Neural crest cell (in vitro differentiated cells): ENCODE measurements at places on chromosomes 2 and 18. TPM values are rescaled to one million over a fixed set of nuclear protein-coding genes. Genes with fewer than 3 reads are reported as not detected.

The HES6 gene
- 143 and 152 TPM in 2 replicates for total RNA-seq

The ALMS1 gene
- total RNA-seq = 48.1 and 55.6 TPM in 2 replicates

The FOXD4L1 gene
- total RNA-seq = 0.23 and 0.52 TPM in 2 replicates

The CFAP221 gene
- 2.0 and 3.0 TPM in 2 replicates for total RNA-seq

The TGFA gene
- 1.1 and 1.4 TPM in 2 replicates for total RNA-seq

The BOLA3 gene
- 29.3 and 36.9 TPM in 2 replicates for total RNA-seq

The TMEM182 gene
- total RNA-seq = 5.9 and 7.9 TPM in 2 replicates

The POTEC gene
- total RNA-seq = not detected in 2 replicates

The TMEM178A gene
- total RNA-seq = 12.0 and 12.3 TPM in 2 replicates

DNA sequence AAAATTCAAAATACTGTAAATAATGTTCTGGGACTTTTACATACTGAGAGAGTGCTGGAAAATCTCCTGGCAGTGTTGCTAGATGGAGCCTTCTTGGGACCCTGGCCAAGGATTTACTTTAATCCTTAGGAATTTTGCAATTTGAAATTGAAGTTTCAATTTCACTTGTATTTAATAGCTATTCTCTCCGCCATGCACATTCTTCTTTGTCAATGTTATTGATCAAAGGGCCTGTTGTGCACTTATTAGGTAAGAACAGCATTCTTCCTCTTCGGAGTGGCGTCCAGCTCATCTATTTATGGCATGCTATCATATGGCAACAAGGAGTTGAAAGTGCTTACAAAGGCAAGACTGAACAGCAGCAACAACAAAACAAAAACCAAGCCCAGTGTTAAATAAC, 40.1 kb upstream of the SOS1 start:
- no peaks in the 10 kb centered on the region for H3K36me3 ChIP-seq
- no peak overlapping the region for H3K4me3 ChIP-seq
- no peak for DNase-seq
- H3K4me1 ChIP-seq = peaks cover 5% of the 10 kb centered on the region
- no peak overlapping the region for H3K27ac ChIP-seq

- H3K4me1 ChIP-seq = no peaks in the 10 kb centered on the region
- peaks cover 2% of the 10 kb centered on the region for H3K36me3 ChIP-seq
- no peak for DNase-seq
- H3K27ac ChIP-seq = no peak overlapping the region
These were observed 10.8 kb downstream of the DUSP19 start for GRCh38 chr2:183089192-183089851.

DNA sequence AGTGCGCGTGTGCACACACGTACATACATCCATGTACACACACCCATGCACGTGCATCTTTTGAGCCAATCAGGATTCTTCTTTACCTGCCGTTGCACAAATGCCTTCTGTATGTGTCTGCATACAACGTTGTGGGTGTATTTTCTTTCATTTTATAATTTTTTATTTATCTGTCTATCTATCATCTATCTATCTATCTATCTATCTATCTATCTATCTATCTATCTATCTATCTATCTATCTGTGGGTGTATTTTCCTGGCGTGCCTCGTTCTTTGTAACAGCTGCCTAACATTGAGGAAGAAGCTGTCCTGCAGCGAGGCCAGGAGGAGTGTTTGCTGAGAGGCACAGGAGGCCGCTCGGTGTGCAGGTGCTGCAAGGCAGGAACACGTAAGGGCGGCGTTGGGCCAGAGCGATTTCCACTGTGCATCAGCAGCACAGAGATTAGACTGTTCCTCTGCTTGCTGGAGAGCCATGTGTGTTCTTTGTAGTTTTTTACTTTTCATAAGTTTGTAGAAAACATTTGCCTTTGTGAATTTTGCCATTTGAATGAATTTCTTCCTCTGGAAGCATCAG, 84.4 kb downstream of the DGKD start:
- no peaks in the 10 kb centered on the region for H3K27me3 ChIP-seq
- H3K27ac ChIP-seq = no peak overlapping the region
- no peak for DNase-seq
- H3K4me3 ChIP-seq = no peak overlapping the region
- H3K36me3 ChIP-seq = peaks cover 2% of the 10 kb centered on the region

- H3K27me3 ChIP-seq = no peaks in the 10 kb centered on the region
- no peak overlapping the region for H3K4me3 ChIP-seq
- no peak for DNase-seq
- no peaks in the 10 kb centered on the region for H3K36me3 ChIP-seq
These were observed 8.2 kb downstream of the TTC32 start for GRCh38 chr2:19893520-19894133.

DNA sequence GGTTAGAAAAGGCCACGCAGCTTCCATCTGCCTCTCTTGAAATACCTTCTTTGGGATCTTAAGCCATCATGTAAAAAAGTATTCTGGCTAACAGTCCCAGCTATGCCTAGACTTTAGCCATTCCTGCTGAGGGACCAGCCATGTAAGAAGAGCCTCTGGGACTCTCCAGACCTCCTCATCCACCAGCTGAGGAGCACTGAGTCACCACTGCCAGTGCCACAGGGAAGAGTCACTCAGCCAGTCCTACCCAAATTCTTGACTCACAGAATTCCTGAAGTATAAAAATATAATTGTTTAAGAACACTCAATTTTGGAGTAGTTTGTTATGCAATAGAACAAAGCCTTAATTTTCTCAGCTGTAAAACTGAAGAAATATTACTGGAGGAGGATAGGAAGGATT, 436.7 kb downstream of the ZEB2 start:
- no peak overlapping the region for H3K27ac ChIP-seq
- H3K4me1 ChIP-seq = peaks cover 18% of the 10 kb centered on the region
- DNase-seq = no peak
- no peak overlapping the region for H3K4me3 ChIP-seq

- peaks cover 22% of the 10 kb centered on the region for H3K4me1 ChIP-seq
- H3K27me3 ChIP-seq = no peaks in the 10 kb centered on the region
- no peak overlapping the region for H3K27ac ChIP-seq
- no peak for DNase-seq
- peaks cover 2% of the 10 kb centered on the region for H3K36me3 ChIP-seq
- H3K4me3 ChIP-seq = no peak overlapping the region
These were observed 89.8 kb upstream of the NEUROD1 start for GRCh38 chr2:181770150-181770549.

- DNase-seq = no peak
- no peak overlapping the region for H3K27ac ChIP-seq
- peaks cover 3% of the 10 kb centered on the region for H3K27me3 ChIP-seq
- H3K4me1 ChIP-seq = no peaks in the 10 kb centered on the region
- H3K4me3 ChIP-seq = no peak overlapping the region
- no peaks in the 10 kb centered on the region for H3K36me3 ChIP-seq
These were observed 175.2 kb upstream of the SLC14A2 start for GRCh38 chr18:45439851-45440645.

DNA sequence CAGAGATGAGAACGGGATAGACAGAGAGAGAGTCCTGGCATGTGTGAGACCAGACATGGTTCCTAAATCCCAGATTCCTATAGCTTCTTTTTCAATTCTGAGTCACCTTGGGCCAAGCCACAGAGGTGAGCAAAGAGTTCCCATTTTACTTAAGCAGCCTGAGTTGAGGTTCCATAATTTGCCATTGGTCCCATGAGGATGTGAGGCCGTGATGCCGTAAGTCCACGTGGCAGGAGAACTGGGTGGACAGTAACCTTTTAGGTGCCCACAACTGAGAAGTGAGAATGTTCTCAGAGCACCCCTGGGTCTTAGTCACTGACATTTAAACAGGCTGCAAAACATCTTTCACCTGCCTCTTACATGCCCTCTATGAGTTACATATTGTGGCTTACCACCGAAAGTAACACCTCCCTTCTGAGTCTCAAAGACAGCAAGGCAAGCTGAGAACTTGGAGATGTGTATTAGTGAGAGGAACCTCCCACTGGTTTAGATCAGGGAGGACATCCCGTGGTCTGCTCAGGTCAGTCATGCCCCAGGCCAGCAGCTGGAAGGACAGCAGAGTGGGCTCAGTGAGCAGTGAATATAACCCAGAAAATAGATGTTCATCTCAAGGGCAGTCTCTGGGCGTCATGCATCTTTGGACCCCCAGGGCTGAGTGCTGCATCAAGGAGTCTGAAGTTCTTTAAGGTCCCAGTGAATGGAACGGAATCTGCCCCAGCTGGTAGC, 127.9 kb upstream of the LGALSL start:
- DNase-seq = no peak
- peaks cover 24% of the 10 kb centered on the region for H3K4me1 ChIP-seq
- no peaks in the 10 kb centered on the region for H3K36me3 ChIP-seq
- no peak overlapping the region for H3K4me3 ChIP-seq

DNA sequence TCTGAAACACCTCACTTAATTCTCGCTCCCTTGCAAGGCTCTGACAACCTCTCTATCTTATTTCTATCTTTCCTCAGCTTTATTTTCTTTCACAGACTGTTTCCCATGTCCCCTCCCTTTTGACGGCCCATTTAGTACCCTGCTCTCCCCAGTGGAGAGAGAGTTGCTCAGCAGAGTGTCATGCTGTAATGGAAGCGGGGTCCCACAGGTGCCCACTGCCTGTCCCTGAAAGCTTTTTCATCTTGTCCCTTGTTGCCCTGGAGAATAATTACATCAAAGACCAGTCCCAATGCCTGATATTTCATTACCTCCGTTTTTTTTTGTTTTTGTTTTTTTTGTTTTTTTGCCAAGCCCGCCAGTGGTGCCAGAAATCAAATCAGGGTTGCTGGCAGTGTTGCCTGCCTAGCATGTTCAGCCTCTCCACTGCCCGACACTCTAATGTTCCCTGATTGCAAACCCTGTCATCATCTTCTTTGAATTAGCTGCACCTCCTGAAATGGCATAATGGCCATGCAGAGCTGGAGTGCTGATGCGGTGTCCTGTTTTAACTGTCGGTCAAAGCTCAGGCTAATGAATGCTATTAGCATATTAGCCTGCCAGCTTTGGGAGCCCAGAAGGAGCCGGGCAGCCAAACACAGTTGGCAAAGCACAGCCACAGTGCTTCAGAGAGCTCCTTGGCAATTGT, 71.2 kb upstream of the CAVIN2 start:
- no peak for DNase-seq
- no peaks in the 10 kb centered on the region for H3K27me3 ChIP-seq
- H3K4me3 ChIP-seq = no peak overlapping the region
- H3K27ac ChIP-seq = peak overlapping the region; percentile 31

DNA sequence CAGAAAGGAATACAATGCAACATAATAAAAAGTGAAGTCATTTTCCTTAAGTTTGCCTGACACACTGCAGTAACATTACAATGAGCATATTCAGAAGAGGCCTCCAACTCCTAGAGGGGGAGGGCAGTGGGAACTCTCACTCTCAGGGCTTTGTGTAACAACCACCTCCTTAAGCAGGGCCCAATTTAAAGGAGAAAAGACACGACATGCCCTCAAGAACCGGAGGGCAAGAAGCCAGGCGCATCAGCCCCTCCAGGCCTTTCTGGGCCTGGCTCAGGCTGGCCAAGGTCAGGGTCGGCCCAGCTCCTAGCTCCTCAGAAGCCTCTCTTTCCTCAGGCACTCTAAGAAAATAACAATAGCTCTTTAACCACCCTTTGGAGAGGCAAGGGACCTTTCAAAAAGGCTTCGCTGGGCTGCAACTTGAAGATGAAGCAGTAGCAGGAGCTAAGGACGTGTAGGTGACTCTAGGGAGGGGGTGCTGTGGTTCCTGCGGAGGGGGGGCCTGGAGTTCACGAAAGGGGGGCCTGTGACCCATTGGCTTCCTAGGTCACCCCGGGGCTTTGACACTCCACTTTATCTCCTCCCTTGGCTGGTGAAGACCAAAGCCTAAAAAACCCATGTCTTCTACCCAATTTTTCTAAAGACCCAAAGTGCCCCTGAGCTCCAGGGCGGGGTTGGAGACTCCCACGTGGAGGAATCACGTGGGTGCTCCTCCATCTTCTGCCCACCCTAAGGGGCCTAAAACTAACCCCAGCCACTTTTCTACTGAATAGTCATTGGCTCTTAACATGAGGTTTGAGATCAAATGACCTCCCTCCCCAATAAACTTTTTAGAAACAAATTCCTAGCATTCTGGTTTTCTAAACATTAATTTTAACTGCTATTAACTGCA, 13.3 kb downstream of the SERTAD2 start:
- H3K27ac ChIP-seq = peak overlapping the region; percentile 51
- H3K27me3 ChIP-seq = no peaks in the 10 kb centered on the region
- peak overlapping the region; percentile 70 for H3K4me3 ChIP-seq
- peaks cover 94% of the 10 kb centered on the region for H3K4me1 ChIP-seq

- H3K27me3 ChIP-seq = no peaks in the 10 kb centered on the region
- H3K27ac ChIP-seq = no peak overlapping the region
- H3K36me3 ChIP-seq = no peaks in the 10 kb centered on the region
- H3K4me1 ChIP-seq = no peaks in the 10 kb centered on the region
These were observed 13.1 kb upstream of the ACTR3 start for GRCh38 chr2:113876503-113877387.

- H3K27ac ChIP-seq = no peak overlapping the region
- peaks cover 4% of the 10 kb centered on the region for H3K4me1 ChIP-seq
- H3K27me3 ChIP-seq = no peaks in the 10 kb centered on the region
- no peak for DNase-seq
- H3K36me3 ChIP-seq = no peaks in the 10 kb centered on the region
These were observed 146.2 kb upstream of the AGAP1 start for GRCh38 chr2:235347691-235348090.
